CMK (cell line): ENCODE measurements at places on chromosomes 3 and 15.

GRCh38 chr3:127262533-127262932 lies 25.3 kb downstream of the PRR20G start:
- DNase-seq, result no peak

DNA sequence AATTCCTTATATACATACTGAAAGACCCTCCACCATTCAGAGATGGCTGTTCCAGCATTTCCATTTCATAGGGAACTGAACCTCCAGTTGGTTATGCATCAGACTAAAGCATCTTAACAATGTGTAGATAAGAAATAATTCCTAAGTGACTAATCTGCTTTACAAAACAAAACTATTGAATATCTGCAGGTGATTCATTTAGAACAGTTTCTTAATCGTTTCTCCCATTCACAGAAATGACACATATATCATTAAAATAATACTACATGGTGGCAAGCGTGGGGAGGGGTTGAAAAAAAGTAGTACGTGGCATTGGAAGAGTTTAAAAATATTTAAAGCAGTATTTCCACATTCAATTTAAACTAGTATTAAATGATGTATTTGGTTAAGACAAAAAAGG lies 19.5 kb downstream of the COPS2 start:
- no peak for DNase-seq

DNA sequence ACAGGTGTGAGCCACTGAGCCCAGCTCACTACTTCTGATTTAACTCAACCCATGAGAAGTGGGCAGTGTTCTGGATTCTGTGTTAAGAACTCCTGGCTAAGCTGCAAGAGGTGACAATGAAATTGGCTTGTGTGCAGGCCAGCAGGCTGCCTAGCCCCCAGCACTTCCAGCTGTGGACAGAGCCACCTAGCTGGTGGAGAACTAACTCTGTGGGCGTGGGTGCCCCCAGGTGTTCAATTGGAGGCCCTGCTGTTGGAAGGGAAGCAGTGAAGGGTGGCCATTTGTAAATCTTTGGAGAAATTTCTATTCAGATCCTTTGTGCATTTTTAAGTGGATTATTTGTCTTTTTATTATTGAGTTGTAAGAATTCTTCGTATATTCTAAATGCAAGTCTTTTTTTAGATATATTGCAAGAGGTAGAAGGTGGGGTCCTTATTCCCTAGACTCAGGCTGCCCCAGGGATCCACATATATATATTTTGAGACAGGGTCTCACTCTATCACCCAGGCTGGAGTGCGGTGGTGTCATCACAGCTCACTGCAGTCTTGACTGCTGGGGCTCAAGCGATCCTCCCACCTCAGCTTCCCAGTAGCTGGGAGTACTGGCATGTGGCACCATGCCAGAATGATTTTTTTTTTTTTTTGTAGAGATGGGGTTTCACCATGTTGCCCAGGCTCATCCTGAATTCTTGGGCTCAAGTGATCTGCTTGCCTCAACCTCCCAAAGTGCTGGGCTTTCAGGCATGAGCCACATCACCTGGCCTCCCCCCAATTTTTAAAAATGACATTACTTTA lies 7.2 kb upstream of the SCAMP5 start:
- DNase-seq, result peak; percentile 26

GRCh38 chr3:14660942-14661341 lies 9.4 kb downstream of the CCDC174 start:
- DNase-seq, result no peak

GRCh38 chr3:7678521-7678920 lies 817.6 kb downstream of the GRM7 start:
- DNase-seq, result no peak

GRCh38 chr15:43916326-43916660 lies 89.5 kb downstream of the WDR76 start:
- DNase-seq, result no peak

DNA sequence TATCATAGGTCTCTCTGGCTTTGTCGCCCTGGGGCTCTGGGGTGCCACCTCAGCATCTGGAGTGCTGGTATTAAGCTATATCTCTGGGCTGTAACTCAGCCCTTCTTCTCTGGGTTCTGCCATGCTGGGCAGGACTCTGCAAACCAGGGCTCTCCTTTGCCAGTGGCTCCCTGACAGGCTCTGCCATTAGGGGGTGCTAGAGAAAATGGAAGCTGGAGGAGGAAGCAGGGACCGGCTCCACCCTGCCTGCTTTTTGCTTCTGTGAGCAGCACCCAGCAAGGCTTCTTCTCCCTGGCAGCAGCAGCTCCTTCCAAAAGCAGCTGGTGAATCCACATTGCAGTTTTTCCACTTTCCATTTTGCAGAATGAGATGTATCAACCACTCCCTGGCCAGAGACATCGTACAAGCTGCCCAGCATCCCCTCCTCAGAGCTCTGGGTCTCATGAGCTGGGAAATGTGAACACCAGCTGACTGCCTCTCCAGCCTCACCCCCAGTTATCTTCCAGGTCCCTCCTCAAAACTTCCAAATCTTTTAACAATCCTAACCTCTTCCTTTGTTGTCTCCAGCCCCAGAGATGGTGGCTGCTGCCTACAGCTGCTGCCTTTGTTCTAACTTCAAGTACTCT lies 165.0 kb downstream of the ABHD5 start:
- peak; percentile 8 for DNase-seq

- DNase-seq, result no peak
Measured at GRCh38 chr3:71119171-71119570, 464.4 kb downstream of the FOXP1 start.

DNA sequence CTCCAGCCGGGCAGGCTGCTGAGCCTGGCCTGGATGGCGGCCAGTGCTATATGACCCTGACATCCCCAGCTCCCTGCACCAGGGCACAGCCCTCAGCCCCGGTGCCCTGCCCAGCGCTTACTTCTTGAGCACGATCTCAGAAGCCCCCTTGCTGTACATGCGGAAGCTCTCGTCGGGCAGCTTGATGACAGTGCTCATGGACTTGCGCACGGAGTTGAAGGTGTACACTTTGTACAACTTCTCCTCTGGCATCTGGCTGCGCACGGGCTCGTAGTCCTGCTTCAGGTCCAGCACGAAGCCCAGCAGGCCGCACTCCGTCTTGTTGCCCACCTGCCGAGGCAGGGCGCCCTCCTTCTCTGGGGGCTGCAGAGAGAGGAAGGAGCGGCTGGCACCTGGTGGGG lies 38.8 kb upstream of the SEC13 start:
- no peak for DNase-seq

DNA sequence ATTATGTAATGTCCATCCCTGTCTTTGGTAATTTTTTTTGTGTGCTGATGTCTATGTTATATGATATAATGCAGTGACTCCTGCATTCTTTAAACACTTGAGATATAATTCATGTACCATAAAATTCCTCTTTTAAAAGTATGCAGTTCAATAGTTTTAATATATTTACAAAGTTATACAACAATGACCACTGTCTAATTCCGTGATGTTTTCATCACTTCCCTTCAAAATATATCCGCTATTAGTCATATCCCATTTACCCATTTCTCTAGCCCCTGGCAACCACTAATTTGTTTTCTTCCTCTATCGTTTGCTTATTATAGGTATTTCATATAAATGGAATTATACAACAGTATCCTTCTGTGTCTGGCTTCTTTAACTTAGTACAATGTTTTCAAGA lies 64.9 kb upstream of the SUCLG2 start:
- no peak for DNase-seq

- DNase-seq, result no peak
Measured at GRCh38 chr3:111715911-111716523, 120.9 kb upstream of the ZBED2 start.

- no peak for DNase-seq
Measured at GRCh38 chr3:183920416-183920815, 35.7 kb upstream of the PARL start.

DNA sequence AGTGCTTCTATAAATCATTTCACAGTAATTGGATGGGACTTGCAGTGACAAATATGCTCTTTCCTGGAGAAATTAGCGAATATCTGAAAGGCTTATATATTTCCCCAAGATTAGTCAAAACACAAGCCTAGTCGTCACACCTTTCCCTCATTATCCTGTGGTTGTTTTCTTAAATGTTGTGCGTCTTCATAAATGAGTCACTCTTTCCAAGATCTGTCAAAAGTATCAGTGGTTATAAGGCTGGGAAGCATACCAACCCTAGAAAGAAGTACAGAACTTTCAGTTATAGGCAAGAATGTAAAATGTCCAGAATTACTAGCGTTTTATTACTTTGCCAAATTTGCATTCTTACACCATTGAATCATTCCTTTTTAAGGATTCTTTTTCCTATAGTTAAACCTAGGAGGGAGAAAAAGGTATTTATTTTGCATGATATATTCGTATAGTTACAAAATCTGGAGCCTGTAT lies 33.6 kb downstream of the TMEM212 start:
- no peak for DNase-seq

DNA sequence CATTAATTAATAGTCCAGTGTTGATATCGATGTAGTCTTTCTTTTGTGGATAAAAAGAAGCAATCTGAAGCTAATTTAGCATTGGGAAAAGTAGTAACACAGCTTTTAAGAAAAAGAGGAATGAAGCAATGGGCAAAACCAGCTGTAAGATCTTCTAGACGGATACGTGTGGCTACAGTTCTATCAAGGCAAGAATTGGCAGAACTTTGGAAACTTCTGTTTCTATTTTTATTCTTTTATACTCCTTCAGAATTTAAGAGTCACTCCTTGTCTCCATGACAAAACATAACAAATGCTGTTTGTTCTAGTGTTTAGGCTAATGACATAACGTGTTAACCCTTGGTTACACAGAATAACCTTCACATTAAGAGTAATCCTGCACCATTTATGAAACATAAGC lies 289.2 kb downstream of the ROBO2 start:
- no peak for DNase-seq

DNA sequence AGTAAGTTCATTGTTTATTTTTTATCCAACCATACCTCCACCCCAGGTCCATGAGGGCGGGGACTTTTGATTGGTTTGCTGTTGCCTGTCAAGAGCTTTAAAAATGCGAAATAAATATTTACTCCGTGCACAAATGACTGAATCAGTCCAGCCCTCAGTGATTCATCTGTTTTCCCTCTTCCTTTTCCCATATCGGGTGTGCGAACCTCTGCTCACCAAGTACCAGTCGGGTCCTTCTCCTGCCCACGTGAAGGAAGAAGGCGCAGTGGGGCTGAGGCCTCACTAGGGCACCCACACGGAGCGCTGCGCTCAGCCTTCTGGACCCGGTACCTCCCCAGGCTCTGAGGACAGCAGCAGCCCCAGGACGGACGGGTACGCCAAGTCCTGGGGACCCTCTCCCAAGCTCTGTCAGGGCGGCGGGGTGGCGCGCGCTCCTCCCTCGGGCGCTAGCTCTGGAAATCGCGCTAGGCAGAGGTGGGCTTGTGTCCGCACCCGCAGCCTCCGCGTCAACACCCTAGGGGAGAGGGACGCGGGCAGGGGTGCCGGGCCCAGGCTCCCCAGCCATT lies 70.5 kb upstream of the EPHB3 start:
- DNase-seq, result no peak

DNA sequence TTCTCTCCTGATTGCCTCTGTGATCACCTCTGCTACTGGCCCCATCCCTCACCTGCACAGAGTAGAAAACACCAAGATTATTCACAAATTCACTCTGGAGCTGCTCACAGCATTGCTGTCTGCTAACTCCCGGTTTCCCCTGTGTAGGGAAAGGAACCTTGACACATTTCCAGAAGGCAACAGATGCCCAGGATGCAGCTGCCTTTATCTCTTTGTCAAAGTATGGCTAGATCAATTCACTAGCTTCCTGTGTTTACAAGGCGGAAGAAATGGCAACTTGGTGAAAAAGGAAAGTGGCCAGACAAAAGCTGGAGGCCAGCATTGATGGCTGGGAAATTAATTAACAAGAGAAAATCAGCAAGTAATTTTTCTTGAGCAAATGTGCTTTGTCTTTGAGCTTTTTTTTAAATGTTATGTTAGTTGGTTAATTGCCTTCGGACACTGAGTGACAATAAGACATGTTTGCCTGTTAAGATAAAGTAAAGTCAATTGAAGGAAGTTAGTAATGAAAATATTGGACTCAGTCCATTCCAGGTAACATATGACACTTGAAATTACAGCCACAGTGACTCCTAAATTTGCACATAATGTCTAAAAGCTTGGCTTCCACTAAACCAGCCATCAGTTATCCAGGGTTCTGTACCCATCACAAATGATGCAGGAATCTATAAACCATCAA lies 394.6 kb upstream of the IL12A start:
- DNase-seq, result no peak

GRCh38 chr3:78912259-78912658 lies 855.5 kb downstream of the ROBO1 start:
- no peak for DNase-seq

DNA sequence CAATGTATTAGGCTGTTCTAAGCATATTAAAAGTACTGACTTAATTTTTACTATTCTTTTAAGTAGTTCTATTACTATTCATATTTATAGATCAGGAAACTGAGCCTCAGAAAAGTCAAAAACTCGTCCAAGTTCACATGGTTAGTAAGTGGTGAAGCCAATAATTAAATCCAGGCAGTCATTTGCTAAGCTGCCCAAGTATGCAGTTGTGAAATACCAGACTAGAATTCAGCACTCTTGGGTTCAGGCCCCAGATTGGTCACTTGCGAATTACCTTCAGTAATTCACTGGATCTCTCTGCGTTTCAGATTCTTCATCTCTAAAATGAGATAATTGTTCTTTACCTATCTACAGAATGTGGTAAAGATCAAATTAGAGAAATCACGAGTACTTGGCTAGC lies 161.9 kb upstream of the CADPS start:
- DNase-seq, result no peak

GRCh38 chr3:185062191-185062590 lies 90.7 kb downstream of the C3orf70 start:
- DNase-seq, result no peak

- DNase-seq, result no peak
Measured at GRCh38 chr3:140180603-140181002, 245.6 kb downstream of the CLSTN2 start.

DNA sequence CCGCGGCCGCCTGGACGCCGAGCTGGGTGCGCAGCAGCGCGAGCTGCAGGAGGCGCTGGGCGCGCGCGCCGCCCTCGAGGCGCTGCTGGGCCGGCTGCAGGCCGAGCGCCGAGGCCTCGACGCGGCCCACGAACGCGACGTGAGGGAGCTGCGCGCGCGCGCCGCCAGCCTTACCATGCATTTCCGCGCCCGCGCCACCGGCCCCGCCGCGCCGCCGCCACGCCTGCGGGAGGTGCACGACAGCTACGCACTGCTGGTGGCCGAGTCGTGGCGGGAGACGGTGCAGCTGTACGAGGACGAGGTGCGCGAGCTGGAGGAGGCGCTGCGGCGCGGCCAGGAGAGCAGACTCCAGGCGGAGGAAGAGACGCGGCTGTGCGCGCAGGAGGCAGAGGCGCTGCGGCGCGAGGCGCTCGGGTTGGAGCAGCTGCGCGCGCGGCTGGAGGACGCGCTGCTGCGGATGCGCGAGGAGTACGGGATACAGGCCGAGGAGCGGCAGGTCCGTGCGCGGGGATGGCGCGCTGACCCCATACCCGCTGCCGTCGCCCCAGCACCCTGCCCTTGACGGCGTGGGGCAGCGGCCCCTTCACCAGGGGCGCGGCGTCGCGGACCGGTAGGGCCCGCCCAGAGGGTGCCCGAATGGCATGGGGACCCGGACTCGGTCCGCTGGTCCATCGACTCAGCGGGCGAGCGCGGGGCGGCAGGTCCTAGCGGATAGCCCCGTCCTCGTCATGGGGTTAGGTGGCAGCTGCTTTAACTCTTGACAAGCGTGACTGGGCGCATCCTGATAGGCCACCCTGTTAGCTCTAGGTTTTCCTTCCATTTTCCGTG lies 848 bp downstream of the SYNM start:
- DNase-seq, result no peak
